ENCODE measurements at places on chromosomes 11 and 22.

DNA sequence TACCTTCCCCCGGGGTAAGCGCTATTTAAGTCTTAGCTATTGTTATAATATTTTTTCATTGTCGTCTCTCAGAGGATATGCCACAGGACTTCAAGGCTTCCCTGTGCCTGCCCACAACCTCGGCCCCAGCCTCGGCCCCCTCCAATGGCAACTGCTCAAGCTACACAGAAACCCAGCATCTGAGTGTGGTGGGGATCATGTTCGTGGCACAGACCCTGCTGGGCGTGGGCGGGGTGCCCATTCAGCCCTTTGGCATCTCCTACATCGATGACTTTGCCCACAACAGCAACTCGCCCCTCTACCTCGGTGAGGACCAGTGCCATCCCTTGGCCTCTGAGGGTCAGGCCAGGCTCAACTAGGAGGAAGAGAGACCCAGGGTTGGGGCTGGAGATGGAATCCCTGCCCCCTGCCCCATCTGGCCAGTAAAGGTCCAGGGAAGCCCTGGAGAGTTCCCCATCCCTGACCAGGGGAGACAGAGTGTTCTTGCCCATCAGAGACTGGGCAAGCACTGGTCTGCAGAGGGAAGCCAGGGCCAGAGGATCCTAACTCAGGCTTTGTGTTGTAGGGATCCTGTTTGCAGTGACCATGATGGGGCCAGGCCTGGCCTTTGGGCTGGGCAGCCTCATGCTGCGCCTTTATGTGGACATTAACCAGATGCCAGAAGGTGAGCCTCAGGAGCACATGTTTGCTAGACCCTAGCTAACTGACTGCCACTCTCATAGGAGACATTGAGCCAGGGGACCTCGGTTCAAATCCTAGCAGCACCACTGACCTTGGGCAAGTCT is 18.4 kb downstream of the SLCO2B1 start:
- DNase-seq: no peak

GRCh38 chr11:109267293-109268095 is 154.5 kb upstream of the C11orf87 start:
- DNase-seq: no peak

- DNase-seq: no peak
Measured at GRCh38 chr11:43738600-43739409, 58.3 kb downstream of the HSD17B12 start.

GRCh38 chr11:11965192-11965591 is 43.2 kb downstream of the DKK3 start:
- no peak for DNase-seq
